ENCODE measurements at places on chromosomes 3 and 15.

DNA sequence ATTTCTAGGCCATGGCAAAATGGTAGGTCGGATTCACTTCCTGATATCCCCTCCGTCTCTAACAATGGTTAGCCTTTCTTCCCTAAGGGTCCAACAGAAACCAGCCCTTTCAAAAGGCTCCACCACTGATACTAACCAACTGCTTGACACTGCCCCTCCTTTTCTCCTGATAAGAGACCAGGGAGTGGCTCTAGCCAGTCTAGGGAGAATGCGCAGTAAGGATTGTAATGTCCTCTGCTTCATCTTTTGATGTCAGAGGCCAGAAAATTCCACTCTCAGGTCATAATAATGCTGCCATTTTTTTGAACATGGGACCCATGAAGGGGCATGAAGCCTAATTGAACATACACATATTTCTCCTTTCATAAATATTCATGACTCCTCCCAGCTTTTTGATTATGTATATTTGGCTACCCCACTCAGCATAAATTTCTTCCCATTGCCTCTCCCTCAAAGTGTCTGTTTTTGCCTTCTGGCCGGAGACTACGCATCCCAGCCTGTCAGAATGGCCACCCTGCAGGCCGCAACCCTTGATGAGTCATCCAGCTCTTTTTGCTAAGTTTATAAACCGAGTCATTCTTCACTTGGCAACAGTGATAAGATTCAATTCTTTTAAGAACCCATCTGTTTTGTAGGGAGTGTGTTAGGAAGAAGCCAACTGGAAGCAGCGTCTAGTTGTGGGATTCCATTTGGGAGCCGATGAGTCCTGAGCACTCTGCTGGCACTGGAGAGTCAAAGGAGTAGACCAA lies 189.0 kb upstream of the MCTP2 start:
- DNase-seq: no peak

GRCh38 chr3:38122712-38123290 lies 14.1 kb downstream of the ACAA1 start:
- peak; percentile 51 for DNase-seq

DNA sequence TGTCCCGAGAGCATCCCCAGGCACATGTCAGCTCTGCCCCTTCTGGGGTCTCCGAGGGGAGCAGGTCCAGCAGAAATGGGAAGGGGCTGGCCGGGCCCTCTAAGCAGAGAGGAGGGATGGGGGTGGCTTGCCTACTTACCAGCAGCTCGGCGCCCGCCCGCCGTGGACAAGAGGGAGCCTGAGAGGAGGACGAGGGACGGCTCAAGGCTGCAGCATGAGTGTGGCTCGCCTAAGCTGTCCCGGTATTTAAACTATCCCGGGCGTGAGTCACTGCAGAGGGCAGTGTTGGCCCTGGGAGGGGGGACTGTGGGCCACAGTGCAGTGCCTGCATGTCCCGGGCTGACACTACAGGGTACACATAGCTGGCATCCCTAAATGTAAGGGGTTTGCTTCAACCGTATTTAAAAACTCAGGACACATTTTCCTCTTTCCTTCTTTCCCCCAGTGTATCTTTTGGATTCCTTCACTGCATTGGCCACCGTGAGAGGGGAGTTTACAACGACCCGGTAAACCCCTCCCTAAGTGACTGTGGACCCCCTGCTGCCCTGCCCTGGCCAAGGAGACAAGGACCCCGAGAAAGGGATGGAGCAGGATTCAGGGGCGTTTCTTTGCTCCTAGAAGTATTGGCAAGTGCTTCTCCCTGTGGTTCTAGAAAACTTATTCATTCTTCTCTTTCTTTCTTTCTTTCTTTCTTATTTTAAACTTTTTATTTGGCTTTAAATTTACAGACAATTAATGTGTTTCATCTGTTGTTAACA lies at the start of gene LRRC15:
TSS of gene LRRC15 (minus strand) at position 222 of the 758 bp plus-strand sequence. CDS start 8,700 bp downstream, outside the sequence.
- no peak for DNase-seq

DNA sequence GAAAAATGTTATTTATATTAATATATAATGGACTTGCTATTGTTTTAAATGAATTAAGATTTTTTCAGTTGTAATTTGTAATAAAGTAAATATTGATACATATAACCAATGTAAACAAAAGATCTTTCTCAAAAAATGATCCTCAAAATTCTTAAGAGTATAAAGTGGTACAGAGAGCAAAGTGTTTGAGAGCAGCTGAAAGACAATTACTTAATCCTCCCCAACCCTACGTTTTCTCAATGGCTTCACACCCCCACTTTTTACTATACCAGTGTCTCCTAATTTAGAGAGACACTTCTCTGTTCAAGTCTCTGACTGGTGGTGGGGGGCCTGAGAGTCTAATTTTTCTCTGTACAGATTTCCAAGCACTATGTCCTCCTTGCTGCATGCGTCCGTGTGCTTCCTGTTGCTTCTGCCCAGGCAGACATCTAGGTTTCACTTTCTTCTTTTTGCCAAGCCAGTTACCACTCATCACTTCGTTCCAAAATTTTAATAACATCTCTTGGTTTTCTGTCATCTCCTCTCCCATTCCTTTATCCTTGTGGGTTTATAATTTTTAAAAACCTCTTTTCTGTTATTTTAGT lies 276.3 kb upstream of the DNAJC19 start:
- DNase-seq: no peak

DNA sequence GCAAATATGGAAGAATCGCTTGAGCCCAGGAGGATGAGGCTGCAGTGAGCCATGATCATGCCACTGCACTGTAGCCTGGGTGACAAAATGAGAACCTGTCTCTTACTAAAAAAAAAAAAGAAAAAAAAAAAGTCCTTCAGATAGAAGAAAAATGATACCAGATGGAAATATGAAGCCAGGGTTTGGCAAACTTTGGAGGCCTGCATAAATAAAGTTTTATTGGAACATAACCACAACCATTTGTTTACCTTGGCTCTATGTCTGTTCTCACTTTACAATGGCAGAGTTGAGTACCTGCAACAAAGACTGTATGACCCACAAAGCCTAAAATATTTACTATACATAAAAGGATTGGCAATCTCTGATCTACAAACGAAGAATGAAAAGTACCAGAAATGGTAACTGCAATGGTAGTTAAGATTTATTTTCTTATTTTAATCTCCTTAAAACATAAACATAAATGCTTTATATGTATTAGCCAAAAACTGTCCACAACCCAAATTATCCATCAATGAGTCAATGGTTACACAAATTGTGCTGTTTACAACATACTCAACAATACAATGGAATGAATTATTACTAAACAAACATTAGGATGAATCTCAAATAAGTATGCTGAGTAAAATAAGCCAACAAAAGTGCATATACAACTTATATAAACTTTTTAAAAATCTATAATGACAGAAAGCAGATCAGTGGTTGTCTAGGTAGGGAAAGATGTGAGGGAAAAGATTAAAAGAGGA lies 41.8 kb downstream of the GOLGB1 start:
- DNase-seq: no peak

DNA sequence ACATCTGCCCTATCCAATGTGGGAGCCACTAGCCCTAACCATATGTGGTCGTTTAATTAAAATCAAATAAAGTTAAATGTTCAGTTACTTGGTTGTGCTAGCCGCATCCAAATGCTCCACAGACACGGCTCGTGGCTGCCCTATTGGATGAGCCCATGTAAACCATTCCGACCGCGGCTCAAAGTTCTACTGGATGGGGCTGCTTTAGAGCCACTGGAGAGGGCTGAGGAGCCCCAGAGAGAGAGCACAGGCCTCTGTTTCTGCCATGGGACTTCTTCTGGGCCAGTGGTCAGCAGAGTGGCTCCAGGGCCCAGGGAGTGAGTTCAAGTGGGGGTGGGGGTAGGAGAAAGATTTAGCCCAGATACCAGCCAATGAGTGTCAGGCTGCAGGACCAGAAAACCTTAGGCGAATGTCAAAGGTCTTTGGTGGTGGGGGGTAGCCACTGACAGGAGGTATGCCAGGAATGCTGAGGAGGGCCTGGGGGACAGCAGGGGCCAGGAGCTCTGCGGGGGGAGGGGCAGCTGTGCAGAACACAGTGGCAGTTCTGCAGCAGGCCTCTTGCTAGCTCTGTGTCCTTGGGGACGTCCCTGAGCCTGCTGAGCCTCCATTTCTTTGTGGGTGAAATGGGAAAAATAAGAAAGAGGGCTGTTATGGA lies 30.1 kb downstream of the SPSB4 start:
- DNase-seq: no peak

GRCh38 chr3:46668116-46668515 lies 25.4 kb downstream of the ALS2CL start:
- no peak for DNase-seq

GRCh38 chr3:32391643-32392535 lies at the start of gene CMTM7:
CMTM7 (plus strand) TSS chr3:32391853; CDS start chr3:32391907, 54 bp downstream.
- DNase-seq: peak; percentile 85

GRCh38 chr3:82133070-82133606 lies 371.7 kb upstream of the GBE1 start:
- peak; percentile 60 for DNase-seq

DNA sequence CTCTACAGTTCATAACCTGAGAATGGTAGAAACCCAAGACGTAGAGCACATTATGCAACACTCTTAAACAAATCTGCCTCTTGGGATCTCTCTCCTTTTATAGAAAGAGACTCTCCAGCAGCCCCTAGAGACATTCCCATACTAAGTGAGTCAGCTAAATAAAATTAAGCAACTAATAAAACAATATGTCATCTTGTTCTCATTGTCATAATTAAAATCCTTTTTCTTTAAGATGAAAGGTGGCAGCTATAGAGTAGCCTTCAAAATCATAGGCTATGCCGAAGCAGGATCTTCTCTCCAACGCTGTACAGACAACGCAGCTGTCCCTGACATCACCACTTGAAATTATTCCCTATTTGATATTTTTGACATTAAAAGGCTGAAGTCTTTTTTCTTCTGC lies 790.0 kb downstream of the FHIT start:
- no peak for DNase-seq

DNA sequence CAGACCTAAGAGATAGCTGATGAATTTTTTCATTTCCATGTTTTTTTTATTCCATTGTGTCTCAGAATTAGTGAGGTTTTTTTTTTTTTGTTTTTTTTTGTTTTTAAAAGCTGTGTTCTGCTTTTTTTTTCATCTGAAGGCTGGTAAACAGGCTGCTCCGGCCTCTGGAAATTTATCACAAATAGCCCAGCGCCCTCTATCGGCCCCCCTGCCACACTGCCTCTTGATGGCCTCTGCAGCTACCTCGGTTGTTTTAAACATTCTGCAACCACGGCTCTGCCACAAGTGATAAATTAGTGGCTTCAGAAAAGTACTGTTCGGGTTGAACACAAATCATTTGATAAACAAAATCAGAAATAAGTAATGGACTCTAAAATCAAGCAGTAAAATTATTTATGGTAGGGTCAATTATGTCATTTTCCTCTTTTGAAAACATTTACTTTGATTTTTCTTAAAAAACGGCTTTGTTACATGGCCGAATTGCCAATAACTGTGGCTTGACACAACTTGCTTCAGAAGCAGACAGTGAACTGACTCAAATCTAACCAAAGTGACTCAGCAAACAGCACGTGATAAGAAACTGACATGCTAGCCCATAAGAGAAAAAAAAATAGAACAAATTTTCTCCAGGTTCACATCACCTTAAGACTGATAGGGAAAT lies 87.8 kb downstream of the RSL24D1 start:
- DNase-seq: peak; percentile 66

DNA sequence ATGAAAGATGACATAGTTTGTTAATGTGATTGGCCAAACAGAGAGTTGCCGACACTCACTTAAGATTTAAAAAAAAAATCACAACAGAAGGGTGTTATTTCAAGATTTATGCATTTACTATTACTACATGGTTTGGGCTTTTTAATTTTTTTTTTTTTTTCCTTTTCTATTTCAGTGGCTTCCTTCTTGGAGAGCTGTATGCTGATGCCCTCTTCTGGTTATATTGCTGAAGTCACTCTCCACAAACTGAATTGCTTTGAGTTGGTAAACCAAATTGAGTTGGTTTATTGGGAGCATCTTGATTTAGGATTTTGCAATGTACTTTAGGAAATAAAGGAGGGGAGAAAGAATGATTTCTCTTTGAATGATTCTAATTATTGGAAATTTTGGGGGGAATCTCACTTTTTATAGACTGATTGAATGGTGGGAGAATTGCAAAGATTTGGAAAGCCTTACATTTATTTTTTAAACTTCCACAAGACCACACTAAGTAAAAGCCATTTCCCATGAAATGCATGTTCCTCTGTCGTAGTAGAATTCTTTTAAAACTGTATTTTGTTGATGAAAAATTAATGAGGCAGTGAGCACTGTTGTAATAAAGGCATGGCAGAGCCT lies 186.6 kb upstream of the FEZF2 start:
- DNase-seq: no peak

DNA sequence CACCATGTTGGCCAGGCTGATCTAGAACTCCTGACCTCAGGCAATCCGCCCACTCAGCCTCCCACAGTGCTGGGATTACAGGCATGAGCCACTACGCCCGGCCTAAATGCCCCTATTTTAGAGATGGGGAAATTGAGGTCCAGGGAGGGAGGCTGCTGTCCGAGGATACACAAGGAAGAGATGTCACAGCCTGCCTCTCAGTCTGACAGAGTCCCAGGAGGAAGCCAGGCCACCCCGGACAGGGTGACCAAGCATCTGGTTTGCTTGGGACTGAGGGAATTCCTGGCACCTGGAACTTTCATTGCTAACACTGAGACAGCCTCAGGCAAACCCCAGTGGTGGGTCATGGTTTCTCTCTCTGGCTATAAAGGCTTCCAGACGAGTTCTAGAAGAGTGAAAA lies 30.6 kb upstream of the ADAMTS7 start:
- DNase-seq: no peak

DNA sequence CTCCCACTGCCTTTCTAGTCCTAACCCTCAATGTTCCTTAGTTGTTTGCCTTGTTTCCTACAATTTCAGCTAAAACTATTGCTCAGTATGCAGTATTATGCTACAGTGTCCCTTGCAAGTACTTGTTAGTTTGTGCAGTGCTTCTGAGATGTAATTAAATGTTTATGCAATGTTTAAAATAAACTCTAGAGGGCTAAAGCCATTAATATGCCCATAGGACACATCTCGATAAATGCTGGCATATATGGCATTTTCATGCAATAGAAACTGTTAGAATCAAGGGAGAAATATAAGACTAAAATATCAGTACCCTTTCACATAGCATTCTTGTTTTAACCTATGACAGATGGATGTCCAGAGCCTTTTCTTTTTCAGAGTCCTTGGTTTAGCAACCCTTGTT lies 59.8 kb upstream of the ACKR4 start:
- no peak for DNase-seq

GRCh38 chr3:60757724-60758123 lies 493.5 kb downstream of the FHIT start:
- DNase-seq: no peak

- DNase-seq: no peak
These were observed 19.1 kb downstream of the FAM81A start for GRCh38 chr15:59457103-59457502.

- no peak for DNase-seq
These were observed 64.4 kb downstream of the GAP43 start for GRCh38 chr3:115687721-115688120.

Measured in activated CD8-positive, alpha-beta memory T cell treated with anti-CD3 and anti-CD28 coated beads for 24 hours (primary cell).